NCI-H345 (cell line): ENCODE measurements at places on chromosomes 7 and 10.

DNA sequence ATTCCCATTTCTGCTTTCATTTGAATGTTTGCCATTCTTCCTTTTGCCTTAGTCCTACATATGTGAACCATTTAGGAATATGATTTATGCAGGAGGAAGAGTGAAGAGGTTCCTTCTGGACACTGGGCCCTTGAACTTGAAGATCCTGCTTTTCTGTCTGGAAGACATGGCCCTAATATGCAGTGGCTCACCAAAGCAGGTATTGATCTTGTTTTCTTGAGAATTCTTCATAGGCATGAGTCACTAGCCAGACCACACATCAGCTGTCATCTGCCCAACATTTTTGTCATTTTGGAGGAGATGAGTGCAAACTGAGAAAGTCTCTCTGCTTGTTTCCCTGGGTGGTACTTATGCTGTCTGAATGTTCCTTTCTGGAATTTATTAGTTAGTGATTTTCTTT, 382.6 kb downstream of the LRMDA start:
- DNase-seq: no peak

DNA sequence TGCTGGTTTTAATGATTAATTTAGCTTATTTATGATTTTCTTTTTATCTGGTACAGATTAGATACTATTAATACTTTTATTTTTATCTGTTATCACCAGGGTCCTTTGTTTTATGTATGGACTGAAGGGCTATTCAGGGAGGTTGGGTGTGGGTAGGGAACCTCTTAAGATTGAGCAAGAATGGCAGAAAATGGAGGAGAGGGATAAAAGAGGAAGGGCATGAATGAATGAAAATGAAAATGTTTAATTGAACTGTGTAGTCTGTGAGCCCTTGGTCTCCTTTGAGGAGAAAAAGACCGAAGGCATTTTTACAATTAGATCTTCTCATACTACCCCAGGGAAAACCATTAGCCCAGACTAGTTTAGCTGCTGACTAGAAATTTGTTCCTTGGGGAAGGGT, 93.1 kb downstream of the CDK14 start:
- no peak for DNase-seq

- no peak for DNase-seq
Measured at GRCh38 chr10:73019100-73019499, 64.5 kb upstream of the PLA2G12B start.

DNA sequence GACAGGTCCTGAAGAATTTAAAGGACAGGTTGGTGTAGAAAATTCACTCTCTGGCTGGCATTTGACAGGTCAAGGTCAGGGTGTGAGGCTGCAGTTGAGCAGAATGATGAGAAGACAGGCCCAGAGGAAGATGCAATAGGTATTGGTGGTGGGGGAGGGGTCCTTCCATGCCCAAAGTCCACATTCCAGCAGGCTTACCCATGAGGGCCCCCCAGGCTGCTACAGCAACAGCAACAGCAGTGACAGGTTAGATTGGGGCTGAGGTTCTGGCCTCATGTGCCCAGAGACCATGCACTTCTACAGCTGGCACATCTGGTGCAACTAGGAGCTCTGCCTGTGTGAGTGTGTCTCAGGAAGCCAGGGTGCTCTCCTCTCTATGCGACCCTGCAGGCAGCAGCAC, 223.5 kb upstream of the GHITM start:
- no peak for DNase-seq

DNA sequence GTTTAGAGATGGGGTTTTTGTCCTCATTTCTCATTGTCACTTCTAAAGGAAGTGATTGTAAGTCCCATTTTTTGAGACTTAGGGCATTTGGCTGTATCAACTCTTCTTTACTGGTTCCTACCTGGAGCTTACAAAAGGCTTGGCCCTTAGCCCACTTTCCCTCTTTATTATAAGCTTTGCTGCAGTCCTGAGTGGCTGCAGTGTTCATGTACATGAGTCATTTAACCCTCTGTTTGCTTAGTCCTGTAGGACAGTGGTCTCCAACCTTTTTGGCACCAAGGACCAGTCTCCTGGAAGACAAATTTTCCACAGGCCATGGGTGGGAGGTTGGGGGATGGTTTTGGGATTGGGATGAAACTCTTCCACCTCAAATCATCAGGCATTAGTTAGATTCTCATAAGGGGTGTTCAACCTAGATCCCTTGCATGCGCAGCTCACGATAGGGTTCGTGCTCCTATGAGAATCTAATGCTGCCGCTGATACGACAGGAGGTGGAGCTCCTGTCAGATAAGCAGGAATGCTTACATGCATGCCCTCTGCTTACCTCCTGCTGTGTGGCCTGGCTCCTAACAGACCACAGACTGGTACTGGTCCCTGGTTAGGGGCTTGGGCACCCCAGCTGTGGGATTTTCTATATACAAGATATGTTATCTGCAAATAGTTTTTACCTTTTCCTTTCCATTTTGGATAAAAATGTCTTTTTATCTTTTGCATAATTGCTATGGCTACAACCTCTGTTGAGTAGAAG, 99.7 kb downstream of the CCSER2 start:
- DNase-seq: peak; percentile 0

DNA sequence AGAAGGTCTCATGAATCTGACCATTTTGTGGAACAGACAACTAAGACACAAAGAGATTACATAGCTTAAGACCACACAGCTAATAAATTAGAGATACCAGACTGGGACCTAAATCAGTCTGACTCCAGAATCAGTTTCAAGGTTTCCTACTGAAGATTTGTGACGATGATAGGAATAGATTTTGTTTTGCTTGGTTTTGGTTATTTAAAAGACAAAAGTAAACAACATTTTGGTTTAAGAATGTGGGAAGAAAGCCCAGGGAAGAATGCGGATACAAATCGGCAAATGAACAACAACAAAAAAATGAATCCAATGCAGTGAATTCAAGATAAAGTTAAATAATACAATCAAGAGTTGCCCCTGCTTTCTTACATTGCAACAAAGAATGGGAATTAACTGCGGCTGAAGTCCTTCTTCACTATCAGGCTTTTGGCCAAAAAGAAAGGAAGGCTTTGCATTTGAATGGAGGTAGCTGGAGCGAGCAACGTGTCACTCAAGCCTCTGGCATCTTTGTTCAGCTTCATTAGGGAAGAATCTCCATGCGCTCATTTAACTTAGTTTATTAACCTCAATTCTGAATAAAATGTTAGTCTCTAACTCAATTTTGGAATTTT, 210.8 kb downstream of the ADAM12 start:
- no peak for DNase-seq

GRCh38 chr7:88357781-88358525, 51.3 kb upstream of the STEAP4 start:
- DNase-seq: no peak

DNA sequence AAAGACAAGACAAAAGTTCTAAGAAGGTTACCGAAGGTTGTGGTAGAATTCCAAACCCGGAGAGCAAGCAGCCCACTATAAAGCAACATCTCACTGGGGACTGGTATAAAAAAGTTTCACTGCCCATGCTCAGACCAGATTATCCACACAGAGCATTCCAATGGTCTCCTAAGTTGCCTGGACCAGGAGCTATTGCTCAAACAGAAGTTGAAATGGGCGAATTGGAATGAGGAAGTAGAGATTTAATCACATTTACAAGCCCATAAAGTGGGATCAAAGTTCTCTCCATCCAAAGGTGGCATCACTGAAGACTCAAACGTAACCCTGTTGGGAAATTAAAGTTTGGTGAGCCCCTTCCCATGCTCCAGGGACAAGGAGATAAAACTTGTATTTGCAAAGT, 19.8 kb downstream of the OR2F1 start:
- DNase-seq: no peak

DNA sequence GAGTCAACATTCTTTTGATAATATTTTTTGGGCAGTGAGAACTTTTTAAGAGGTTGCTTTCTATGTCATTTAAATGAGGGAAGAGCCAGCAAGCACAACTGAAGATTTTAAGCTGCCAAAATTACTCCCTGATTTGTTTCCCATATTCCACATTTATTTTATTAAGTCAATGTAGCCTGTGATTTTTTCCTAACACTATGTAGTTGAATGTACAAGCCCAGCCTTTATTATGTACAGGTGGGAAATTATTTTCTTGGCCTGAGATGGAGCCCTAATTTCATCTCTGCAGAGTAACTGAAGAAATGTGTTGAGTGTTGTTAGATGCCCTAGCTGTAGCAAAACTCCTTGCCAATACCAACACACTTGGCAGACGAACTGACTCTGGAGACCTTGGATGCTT, 83.1 kb upstream of the MINDY3 start:
- no peak for DNase-seq

GRCh38 chr7:5143106-5143505, 46.9 kb upstream of the WIPI2 start:
- no peak for DNase-seq

DNA sequence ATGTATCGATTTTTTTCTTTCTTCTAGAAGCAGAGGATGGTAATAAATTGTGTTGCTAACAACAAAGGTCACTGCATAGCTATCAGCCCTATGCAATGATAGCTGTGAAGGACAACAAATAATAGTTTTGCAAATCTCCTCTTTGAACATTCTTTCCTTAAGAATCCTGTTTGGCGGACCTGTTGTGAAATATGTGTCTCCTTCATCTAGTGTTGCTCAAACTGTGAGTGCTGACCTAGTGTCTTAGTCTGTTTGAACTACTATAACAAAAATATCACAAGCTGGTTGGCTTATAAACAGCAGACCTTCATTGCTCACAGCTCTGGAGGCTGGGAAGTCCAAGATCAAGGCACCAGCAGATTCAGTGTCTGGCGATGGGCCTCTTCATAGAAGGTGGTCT, 53.7 kb downstream of the CAV1 start:
- no peak for DNase-seq

DNA sequence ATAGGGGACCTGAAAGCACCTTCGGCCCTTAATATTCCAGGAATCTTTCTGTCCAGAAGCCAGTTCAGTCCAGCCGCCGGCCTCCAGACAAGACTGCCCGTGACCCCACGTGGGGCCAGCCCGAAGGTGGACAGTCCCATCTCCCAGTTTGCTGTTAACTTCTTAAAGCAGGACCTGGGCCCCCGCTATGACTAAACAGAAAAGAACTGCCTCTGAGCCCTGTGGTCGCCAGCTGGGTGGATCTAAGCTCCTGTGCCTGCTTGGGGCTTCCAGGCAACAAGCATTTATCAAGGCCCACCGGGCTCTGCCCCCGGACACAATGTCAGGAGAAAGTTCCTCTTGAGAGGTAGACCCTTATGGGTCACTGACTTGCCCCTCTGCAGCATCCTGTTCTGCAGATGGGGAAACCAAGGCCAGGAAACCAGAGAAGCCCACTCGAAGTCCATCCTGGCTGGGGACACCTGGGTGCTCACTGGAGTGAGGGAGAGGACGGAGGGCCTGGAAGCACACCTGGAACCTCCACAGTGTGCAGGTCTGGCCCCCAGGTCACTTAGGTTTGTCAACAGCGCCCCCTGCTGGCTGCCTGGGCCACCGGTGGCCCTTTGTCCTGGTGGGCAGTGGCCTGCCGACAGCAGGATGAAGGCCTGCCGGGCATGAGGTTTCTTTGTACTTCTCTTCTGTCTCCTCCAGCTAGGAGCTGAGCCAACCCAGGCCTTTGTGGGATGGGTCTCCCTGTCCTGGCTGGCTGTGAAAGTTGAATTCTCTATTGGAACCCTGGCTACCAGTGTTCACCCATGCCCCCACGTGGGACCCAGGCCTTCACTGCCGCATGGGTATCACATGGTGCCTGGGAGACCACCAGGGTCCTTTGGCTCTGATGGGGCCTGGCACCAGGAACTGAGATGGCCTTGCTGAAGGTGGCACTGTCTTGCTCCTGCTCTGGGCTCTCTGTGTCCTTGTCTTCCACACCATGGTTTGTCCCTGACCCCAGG, 128.0 kb downstream of the ZMIZ1 start:
- peak; percentile 57 for DNase-seq

GRCh38 chr7:12761111-12761510, 73.7 kb downstream of the ARL4A start:
- no peak for DNase-seq

DNA sequence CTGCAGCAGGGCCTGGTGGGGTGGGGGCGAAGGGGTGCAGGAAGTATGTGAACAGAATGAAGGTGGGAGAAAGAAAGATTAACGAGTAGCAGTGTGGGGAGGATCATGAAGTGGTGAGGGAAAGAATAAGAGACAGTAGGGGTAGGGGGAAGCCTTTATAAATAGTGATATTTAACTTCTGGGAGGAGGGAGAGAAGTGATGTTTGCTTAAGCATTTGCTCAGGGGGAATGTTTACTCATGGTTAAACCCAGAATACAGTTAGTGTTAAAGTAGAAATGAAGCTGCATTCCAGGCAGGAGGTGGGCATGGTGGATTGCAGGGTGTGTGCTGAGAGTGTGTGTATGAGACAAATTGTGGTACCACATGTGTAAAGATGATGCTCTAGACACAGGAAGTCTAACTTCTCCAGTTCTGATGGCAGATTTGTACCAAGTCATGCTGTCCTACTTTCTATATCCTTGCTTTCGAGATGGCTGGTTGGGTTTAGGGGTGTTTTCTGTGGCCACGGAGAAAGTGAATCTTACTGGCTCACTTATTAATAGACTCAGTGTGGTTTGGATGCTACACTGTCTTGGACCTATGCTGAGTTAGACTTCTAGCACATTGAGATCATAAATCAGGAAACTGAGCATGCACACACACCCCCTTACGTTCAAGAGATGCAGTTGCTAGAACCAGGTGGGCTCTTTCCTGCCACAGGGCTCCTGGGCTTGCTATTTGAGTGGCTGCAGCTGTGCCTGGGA, 10.6 kb upstream of the DNMBP start:
- peak; percentile 84 for DNase-seq

GRCh38 chr10:123551259-123551658, 114.9 kb upstream of the GPR26 start:
- DNase-seq: no peak

GRCh38 chr7:121046893-121047468, 58.5 kb downstream of the CPED1 start:
- DNase-seq: no peak

- peak; percentile 56 for DNase-seq
Measured at GRCh38 chr10:117374506-117375359, 507 bp downstream of the PDZD8 start.

- no peak for DNase-seq
Measured at GRCh38 chr7:84102213-84102612, 92.4 kb downstream of the SEMA3A start.

DNA sequence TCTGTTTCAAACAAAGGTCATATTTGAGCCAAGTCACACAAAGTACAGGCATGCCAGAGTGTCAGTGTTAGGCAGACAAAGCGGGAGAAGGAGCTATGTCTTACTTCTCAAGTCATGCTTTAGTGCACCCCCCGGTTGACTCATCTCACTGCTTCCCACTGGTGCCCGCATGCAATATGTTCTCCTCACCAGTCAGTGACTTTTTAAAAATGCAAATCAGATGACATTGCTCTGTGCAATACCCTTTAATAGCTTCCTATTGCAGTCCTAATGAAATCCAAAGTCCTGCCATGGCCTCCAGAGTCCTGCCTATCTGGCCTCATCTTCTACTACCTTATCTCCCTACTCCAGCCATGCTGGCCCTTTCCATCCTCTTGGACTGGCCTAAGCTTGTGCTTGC, 429.1 kb downstream of the ACTR3B start:
- no peak for DNase-seq

- no peak for DNase-seq
Measured at GRCh38 chr10:22604344-22605126, 109.8 kb downstream of the PIP4K2A start.

- DNase-seq: no peak
Measured at GRCh38 chr7:149849174-149849573, 11.0 kb downstream of the ZNF862 start.

- DNase-seq: no peak
Measured at GRCh38 chr10:71821909-71822763, 28.9 kb downstream of the PSAP start.
